ENCODE measurements at places on chromosomes 3 and 15.

DNA sequence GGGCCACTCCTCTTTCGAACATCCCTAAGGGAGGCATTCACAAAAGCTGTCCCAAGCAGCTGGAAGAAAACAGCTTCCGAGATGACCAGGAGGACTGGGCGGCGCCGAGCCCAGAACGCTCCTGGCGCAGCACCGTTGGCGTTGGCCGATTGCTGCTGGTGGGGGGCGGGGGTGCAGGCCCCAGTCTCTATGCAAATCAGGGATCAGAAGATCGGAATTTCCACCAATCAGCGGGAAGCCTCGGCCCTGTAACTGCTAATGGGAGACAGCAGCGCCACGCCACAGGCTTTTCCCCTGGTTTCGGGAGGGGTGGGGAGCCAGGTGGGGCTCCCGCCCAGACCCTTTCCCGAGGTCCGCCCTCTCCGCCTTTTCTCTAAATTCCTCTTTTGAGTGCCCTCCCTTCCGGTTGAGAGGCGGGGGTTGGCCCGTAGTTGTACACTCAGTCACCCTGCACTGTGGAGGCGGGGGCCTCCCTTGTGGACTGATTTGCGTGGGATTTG is 27.0 kb downstream of the HMCES start:
- DNase-seq, result no peak

- DNase-seq, result no peak
Measured at GRCh38 chr3:101391413-101391950, 71.1 kb upstream of the IMPG2 start.

GRCh38 chr3:187966636-187967406 is 187.1 kb upstream of the LPP start:
- no peak for DNase-seq

GRCh38 chr3:49780080-49780974 is 6.0 kb downstream of the IP6K1 start:
- DNase-seq, result no peak

DNA sequence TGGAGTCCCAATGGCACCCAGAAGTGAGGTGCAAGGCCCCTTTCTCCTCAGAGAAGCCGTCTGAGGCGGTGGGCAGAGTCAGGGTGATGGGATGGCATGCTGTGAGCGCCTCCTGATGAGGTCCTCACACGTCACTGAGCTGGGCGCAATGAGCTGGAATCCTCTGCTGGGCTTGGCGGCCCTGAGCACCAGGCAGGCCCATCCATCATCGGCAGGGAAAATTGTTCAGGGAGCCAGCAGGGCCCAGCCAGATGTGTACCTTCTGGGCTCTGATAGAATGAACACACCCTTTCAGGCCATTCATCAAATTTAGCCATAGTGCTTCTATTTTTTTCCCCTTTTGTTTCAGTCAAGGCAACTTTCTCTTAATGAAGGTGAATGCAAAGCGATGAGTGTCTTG is 43.7 kb downstream of the FAM3D start:
- DNase-seq, result no peak

Measured in T-helper 17 cell (primary cell).